Liver (tissue), 10 donors: ENCODE measurements at places on chromosomes 5 and 9.

DNA sequence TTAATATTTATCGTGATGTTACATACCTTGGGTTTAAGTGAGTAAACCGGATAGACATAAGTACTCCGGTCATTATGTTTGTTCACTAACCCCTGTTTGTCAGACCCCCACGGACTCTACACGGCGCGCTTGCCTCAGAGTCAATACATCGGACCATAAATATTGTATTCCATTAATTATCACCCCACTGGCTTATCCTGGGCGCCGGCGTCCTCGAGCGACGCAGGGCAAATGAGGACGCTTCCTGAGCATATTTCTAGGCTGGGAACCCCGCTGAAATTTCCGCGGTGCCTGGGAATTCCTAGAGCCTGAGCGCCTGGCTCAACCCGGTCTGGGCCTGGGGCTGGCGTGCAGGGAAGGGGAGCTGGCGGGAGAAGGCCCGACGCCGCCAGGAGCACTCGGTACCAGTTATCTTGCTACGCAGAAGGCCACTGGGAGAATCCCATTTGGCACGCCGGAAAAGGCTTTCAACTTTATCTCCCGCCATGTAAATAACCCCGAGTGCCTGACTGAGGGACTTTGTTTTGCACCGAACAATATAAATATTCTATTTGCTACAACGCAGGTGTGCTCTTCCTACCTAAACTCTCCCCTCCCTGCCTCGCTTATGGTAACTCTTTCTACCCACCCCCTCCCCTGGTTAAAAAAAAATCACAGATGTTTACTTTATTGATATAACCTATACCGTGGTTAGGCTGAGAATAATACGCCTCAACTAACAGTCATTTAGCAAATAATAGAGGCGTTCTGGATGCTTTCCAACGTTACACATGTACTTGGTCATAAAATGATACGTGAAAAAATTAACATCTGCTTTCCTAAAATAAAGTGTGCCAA, 19.4 kb downstream of the NR2F1 start:
- DNase-seq: no peak

- no peak for DNase-seq
Observed at GRCh38 chr9:112396416-112396815, 16.5 kb downstream of the HSDL2 start.

GRCh38 chr9:69199769-69200470, 25.8 kb downstream of the TJP2 start:
- no peak for DNase-seq

GRCh38 chr9:137166380-137167229, 3.2 kb downstream of the LRRC26 start:
- no peak for DNase-seq

- no peak for DNase-seq
Observed at GRCh38 chr9:109328978-109329637, 8.2 kb upstream of the EPB41L4B start.

GRCh38 chr9:96620181-96620514, 505 bp upstream of the CDC14B start:
- DNase-seq: no peak

GRCh38 chr5:133331941-133332340, 280.1 kb downstream of the HSPA4 start:
- no peak for DNase-seq

- no peak for DNase-seq
Observed at GRCh38 chr5:172564883-172565282, 76.2 kb upstream of the NEURL1B start.

DNA sequence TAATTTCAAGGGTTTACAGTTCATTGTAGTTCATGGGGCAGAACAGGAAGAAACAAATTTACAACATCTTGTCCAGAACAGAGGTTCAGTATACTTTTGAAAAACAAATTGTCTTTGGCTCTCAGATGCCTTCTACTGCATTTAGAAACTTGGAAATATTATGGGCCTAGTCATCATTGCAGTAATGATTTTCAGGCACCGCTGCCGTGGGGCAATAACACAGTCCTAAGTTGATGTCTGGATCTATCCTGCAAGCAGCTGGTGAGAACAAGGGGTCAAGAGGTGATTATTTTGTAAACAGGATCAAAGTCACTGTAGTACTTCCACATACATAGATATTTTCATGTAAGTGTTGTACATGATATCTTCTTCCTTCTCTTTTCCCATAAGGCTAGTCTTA, 82.5 kb upstream of the CAST start:
- no peak for DNase-seq

GRCh38 chr9:8916771-8917170, 1117.2 kb upstream of the DMAC1 start:
- no peak for DNase-seq

GRCh38 chr9:133733796-133734533, 4.2 kb downstream of the SARDH start:
- DNase-seq: no peak

DNA sequence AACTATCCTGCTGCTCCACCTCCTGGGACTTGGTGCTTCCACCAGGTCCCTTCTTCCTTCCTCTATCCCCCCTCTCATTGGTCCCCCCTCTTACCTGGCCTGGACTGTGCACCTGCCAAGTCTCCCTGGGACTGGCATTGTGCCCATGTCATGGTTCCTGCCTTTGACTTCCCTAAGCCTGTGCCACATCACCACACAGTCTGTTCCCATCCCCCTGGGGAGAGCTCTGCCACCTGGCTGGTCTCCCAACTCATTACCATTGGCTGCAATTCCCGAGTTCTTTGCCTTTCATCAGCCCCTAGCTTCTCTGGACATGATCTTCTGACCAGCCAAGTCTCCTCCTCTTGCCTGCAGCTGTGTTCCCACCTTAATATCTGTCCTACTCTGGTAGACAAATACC, 180.3 kb downstream of the SREK1 start:
- DNase-seq: no peak

- no peak for DNase-seq
Observed at GRCh38 chr9:99834474-99834873, 12.8 kb downstream of the NR4A3 start.

- no peak for DNase-seq
Observed at GRCh38 chr5:159971514-159971913, 37.4 kb upstream of the TTC1 start.

- DNase-seq: no peak
Observed at GRCh38 chr5:171155621-171156020, 153.4 kb upstream of the TLX3 start.

- no peak for DNase-seq
Observed at GRCh38 chr5:131581702-131582101, 53.3 kb downstream of the RAPGEF6 start.

- no peak for DNase-seq
Observed at GRCh38 chr9:127567730-127568617, 44.1 kb upstream of the STXBP1 start.

GRCh38 chr5:120582635-120583034, 118.5 kb downstream of the PRR16 start:
- no peak for DNase-seq

DNA sequence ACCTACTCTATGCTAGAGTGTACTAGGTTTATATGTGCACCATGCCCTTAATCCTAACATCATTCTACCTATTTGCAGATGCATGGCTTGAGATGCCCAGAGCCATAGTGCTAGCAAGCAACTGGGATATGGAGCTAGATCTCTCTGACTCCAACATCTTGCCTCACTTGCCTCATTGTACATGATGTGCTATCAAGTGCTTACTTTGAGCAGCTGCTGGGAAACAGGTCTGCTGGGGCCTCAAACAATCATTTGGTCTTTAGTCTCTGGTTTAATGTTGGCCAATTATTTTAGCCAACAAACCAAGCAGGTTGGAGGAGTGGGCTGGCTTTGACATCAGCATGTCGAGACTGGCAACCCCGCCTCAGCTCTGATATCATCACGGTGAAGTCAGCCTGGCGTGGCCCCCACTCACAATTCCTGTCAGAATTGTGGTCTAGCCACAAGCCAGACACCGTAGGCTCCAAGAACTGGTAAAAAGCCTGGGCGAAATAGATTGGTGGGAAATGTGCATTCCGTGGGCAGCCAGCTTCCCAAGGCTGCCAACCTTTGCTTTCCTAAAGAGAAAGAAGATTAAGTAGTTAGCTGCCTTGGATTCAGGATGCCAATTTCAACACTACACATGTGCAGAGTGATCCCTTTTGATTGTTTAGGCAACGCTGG, 21.1 kb upstream of the GAS1 start:
- no peak for DNase-seq

GRCh38 chr9:68672215-68672614, 32.8 kb upstream of the PIP5K1B start:
- no peak for DNase-seq

DNA sequence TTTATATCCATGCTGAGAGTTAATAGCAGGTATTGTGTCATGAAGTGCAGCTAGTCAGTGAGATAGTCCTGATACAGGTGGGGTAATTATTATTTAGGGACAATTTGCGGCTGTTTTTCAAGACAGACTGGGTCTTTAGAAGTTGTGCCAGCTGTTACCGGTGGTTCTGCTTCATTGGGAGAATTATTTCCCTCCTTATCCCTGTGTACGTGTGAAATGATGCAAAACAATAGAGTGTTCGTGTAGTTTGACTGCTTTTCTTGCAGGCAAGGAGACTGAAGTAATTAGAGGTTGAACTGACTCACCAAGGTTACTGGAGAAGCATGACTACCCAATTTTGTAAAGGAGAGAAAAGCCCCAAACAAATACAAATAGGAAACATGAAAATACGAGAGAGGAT, 101.7 kb downstream of the ARRDC3 start:
- no peak for DNase-seq

- peak; percentile 73 for DNase-seq
Observed at GRCh38 chr9:117487555-117488175, 72.8 kb upstream of the ASTN2 start.

DNA sequence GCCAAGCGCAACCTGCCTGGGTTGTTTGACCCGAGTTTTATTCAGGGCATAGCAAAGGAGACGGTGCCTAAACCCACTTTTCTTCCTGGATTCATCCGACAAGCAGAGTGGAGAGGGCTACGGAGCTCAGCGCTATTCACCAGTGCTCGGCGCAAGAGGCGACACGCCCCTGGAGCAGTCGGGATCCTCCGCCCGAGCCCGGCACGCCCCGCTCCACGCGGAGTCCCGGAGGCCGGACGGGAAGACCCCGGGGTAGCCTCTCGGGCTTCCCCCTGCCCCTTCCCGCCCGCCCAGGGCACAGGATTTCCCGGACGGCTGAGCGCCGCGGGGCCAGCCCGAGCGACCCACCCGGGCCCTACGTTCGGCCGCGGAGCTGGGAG, 427 bp downstream of the SERINC5 start:
- DNase-seq: peak; percentile 76

DNA sequence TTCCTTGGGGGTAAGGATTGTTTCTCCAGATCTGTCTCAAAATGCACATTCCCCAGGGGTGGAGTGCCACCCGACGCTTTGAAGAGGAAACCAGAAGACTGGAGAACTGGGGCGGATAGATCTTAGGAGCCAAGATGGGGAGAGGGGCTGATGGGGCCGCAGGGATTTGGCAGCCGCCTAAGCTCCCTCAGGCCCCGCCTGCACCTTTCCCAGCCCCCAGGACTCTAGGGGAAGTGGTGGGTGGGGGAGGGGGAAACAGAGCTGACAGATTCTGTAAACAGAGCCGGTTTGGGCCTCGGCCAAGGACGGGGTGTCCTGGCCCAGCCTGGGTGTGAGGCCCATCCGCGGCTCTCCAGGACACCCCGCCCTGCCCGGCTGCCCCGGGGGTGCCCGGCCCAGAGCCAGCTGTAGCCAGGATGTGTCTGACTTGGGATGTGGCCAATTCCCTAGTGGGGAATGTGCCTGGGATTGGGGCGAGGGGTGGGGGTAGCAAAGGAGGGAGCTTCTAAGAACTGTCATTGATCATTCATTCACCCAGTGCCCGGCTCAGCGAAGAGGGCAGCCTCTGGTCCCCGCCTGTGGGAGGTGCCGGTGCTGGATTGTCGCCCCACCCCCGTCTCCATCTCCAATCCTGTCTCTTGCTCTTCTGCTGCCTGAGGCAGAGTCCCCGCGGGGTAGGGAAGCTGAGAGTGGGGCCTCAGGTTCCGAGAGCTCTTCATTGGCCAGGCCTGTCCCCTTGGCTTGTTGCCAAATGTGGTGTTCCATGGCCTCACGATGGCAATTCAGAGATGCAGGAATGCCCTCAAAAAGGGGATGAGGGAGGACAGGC, 54.8 kb upstream of the CDKN2AIPNL start:
- DNase-seq: peak; percentile 84

GRCh38 chr5:40962207-40962955, 53.1 kb downstream of the C7 start:
- DNase-seq: no peak

GRCh38 chr5:91177085-91177484, 206.0 kb downstream of the ARRDC3 start:
- no peak for DNase-seq

GRCh38 chr5:119949426-119949999, 320.2 kb downstream of the FAM170A start:
- DNase-seq: no peak

DNA sequence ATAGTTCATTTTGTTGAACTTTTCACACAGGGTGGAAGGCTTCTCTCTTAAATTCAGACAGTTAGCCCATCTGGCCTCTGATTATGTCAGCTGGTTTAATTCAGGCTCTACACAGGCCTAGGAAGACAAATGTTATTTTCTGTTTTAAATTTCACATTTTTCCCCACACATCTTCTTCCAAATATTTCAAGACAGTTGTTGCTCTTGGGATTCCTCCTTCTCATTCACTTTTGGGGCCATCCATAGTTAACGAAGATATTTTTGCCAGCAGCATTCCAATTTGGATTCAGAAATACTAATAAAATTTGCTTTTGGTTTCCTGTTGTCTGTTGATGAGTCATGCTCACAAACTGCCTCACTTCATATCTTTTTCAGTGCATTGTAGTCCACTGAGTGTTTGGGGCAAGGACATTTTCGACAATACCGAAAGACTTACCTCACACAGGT, 475.4 kb downstream of the DMAC1 start:
- DNase-seq: no peak

DNA sequence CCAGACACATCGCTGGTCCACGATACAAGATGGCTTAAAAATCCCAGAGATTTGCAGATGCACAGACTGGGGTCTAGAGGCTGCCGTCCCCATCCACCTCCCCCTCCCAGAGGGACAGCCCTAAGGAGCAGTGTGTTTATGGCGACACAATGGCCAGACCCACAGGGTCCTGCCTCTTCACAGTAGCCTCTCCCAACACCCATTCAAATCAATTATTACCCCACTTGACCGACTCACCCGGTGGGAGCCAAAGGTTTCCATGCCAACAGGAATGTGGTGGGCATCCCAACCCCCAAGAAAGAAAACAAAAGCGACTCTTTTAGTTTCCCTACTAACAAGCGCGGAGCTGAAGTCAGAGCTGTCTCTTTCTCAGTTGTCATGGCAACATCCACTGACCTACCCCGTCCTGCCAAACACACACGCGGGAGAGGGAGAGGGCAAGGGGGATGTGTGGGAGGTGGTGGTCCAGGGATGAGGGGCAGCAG, 209.0 kb downstream of the TTLL11 start:
- DNase-seq: no peak

GRCh38 chr5:55800924-55801323, 50.2 kb upstream of the IL31RA start:
- no peak for DNase-seq

DNA sequence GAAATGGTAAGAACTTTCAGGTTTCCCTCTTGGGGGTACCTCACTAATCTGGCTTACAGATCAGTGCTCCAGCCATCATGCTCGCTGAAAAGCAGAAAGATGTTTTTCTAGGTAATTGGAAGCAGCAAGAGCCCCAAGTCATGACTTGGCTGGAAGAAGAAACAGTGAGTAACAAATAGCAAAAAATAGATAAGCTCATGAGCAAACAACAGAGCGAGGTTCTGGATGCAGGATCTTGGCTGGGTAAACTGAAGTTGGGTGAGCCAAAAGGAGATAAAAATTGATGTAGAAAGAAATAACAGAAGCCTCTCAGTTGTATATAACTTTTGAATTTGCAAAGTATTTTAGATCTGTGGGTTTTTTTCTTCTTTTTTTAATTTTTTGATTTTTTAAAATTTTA, 110.1 kb downstream of the INSYN2B start:
- DNase-seq: no peak
